ENCODE measurements at places on chromosomes 3 and 15. TPM values are rescaled to one million over a fixed set of nuclear protein-coding genes. Genes with fewer than 3 reads are reported as not detected.

DNA sequence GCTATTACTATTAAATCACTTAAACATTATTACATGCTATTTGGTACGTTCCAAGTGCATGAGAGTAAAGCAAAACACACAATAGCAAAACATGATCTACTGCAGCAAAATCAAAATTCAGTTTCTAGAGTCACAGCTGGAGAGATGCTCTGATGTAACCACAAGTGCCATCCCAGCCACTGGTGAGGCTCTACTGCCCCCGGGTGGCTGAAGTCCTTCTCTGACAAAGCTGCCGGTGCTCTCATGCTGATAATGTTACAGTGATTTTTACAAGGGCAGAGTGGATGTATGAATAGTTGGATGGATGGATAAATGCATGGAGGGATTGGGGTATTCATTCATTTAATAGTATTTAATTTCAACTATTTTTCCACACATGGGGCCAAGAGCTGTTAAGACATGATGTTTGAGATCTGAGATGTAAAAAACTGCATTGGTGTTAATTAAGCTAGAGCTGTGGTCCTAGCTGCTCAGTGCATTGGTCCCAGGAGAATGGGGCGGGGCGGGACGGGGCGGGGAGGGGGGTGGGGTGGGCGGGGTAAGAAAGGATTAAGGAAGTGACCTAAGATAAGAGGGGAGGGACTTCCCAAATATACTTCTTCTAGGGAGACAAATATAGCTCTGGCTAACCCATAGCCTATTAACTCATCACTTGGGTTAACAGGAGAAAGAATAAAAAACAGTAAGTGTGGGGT lies 5.3 kb upstream of the SPESP1 start:
- no peaks in the 10 kb centered on the region for H3K27me3 ChIP-seq
- no peaks in the 10 kb centered on the region for H3K36me3 ChIP-seq
- no peak overlapping the region for H3K4me3 ChIP-seq
- peak; percentile 68 for DNase-seq
- H3K27ac ChIP-seq: no peak overlapping the region
- no peaks in the 10 kb centered on the region for H3K4me1 ChIP-seq

GRCh38 chr3:53680028-53680427 lies 166.2 kb downstream of the CHDH start:
- H3K27ac ChIP-seq: no peak overlapping the region
- H3K36me3 ChIP-seq: no peaks in the 10 kb centered on the region

DNA sequence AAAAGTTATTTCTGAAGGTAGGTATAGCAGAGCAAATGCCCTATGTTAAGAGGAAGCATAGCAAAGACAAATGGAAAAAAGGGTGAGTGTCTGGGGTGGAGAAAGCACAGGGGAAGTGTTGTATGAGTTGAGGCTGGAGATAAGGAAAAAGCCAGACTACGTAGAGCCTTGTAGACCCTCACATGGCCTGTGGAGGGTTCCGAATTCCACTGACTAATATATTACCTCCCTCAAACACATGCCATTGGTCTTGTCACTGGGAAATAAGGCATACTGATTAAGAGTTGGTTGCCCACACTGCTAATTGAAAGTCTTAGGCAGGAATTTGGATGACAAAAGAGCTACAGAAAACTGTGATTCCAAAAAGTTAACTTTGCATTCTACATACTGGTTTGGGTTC lies 65.2 kb downstream of the TRAT1 start:
- H3K27ac ChIP-seq: no peak overlapping the region
- no peaks in the 10 kb centered on the region for H3K27me3 ChIP-seq
- DNase-seq: no peak
- no peaks in the 10 kb centered on the region for H3K4me1 ChIP-seq
- no peak overlapping the region for H3K4me3 ChIP-seq
- H3K36me3 ChIP-seq: no peaks in the 10 kb centered on the region

- no peaks in the 10 kb centered on the region for H3K36me3 ChIP-seq
- no peaks in the 10 kb centered on the region for H3K27me3 ChIP-seq
- no peaks in the 10 kb centered on the region for H3K4me1 ChIP-seq
- no peak overlapping the region for H3K4me3 ChIP-seq
- no peak overlapping the region for H3K27ac ChIP-seq
- DNase-seq: no peak
These were observed 85.2 kb downstream of the KBTBD8 start for GRCh38 chr3:67083277-67083676.

Gene ATP13A5
- total RNA-seq: not detected

DNA sequence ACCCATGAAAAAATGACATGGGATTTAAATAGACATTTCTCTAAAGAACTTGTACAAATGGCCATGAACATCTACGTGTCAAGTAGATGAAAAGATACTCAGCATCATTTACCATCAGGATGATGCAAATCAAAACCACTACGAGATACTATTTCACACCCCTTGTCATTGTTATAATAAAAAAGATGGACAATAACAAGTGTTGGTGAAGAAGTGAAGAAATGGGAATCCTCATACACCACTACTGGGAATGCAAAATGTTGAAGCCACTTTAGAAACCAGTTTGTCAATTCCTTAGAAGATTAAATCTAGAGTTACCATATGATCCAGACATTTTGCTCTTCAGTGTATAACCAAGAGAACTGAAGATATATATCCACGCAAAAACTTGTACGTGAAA lies 57.9 kb downstream of the TIMP4 start:
- no peaks in the 10 kb centered on the region for H3K36me3 ChIP-seq
- DNase-seq: no peak
- H3K4me1 ChIP-seq: no peaks in the 10 kb centered on the region
- H3K27ac ChIP-seq: no peak overlapping the region
- H3K4me3 ChIP-seq: no peak overlapping the region
- H3K27me3 ChIP-seq: no peaks in the 10 kb centered on the region

DNA sequence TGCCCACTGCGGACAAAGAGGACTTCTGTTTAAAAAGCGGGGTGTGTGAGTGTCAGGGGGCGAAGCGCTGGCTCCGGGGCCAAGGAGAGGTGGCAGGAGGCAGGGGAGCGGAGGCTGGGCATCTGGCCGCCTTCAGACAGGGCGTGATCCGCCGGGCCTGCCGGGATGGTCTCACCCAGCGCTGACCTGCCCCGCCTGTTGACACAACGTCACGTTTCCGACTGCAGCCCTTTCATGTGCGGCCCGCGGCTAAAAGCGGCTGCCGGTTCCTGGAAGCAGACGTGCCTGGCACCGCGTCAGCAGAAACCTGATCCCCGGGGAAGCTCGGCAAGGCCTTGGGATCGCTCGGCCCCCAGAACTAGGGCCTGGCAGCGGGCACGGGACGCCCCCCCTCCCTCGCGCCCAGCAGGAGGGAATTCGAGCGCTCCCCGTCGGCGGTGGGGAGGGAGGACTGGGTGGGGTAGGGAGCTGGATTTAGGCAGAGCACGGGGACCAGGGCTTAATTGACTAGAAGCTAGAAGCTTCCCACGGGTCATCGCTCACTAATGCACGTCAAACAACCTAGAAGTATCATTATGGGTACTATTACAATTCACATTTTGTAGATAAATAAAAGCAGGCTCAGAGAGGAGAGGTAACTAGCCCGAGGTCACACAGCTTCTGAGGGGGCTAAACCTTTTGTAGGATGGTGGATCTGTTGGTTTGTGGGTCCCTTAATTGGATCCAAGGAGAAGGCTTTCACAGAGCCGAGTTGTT lies 7.7 kb downstream of the BHLHE40 start:
- H3K4me1 ChIP-seq: peaks cover 56% of the 10 kb centered on the region
- H3K27me3 ChIP-seq: no peaks in the 10 kb centered on the region
- no peaks in the 10 kb centered on the region for H3K36me3 ChIP-seq
- H3K27ac ChIP-seq: peak overlapping the region; percentile 99

Gene CYP1A2
- total RNA-seq: not detected

Gene ADGRG7
- total RNA-seq: 18.3 TPM

- no peak overlapping the region for H3K27ac ChIP-seq
- no peak overlapping the region for H3K4me3 ChIP-seq
- H3K36me3 ChIP-seq: no peaks in the 10 kb centered on the region
- H3K4me1 ChIP-seq: no peaks in the 10 kb centered on the region
- DNase-seq: no peak
These were observed 1105.9 kb downstream of the NAALADL2 start for GRCh38 chr3:175965036-175965435.

- peaks cover 41% of the 10 kb centered on the region for H3K27me3 ChIP-seq
- no peaks in the 10 kb centered on the region for H3K36me3 ChIP-seq
- no peak overlapping the region for H3K4me3 ChIP-seq
- peaks cover 8% of the 10 kb centered on the region for H3K4me1 ChIP-seq
- DNase-seq: no peak
These were observed 248.9 kb downstream of the TJP1 start for GRCh38 chr15:29573197-29573838.

- peaks cover 11% of the 10 kb centered on the region for H3K4me1 ChIP-seq
- H3K36me3 ChIP-seq: no peaks in the 10 kb centered on the region
- no peaks in the 10 kb centered on the region for H3K27me3 ChIP-seq
- H3K4me3 ChIP-seq: no peak overlapping the region
- H3K27ac ChIP-seq: peak overlapping the region; percentile 45
These were observed 40.5 kb upstream of the HES1 start for GRCh38 chr3:194095464-194095863.

GRCh38 chr15:99473981-99474906 lies 91.5 kb upstream of the MEF2A start:
- H3K4me3 ChIP-seq: no peak overlapping the region
- H3K4me1 ChIP-seq: peaks cover 15% of the 10 kb centered on the region
- no peaks in the 10 kb centered on the region for H3K27me3 ChIP-seq

DNA sequence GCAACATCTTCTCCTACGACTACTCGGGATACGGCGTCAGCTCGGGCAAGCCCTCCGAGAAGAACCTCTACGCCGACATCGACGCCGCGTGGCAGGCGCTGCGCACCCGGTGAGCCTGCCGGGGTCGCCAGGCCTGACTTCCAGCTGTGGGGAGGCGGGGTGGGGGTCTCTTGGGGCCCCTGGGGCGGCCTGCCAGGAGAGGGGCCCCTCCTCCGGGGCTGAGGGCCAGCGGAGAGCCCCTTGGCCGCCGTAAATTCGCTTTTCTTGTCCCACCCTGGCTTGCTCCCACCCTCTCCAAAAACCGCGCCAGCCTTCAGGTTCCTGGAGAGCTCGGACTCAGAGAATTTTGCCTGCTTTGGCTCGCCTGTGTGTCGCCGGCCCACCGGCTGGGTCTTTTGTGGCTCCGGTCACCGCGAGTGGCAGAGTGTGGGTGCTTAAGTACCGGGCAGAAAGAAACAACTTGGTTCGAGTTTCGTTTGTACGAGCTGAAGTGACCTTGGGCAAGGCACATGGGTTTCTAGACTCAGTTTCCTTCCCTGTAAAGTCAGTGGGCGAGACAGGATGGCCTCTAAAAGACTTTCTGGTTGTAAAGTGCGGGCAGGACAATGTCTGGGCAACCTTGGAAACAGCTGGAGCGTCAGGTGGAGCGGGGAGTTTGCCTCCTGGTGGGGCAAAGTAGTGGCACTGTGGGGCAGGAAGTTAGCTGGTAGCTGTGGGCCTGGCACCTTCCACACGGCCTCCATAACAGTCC lies 976 bp downstream of the ABHD17C start:
- peaks cover 11% of the 10 kb centered on the region for H3K4me1 ChIP-seq
- peak overlapping the region; percentile 92 for H3K4me3 ChIP-seq
- DNase-seq: peak; percentile 78
- peak overlapping the region; percentile 90 for H3K27ac ChIP-seq
- no peaks in the 10 kb centered on the region for H3K27me3 ChIP-seq
- no peaks in the 10 kb centered on the region for H3K36me3 ChIP-seq

GRCh38 chr3:164723396-164723795 lies 354.9 kb downstream of the SI start:
- no peak overlapping the region for H3K4me3 ChIP-seq
- no peaks in the 10 kb centered on the region for H3K36me3 ChIP-seq
- no peaks in the 10 kb centered on the region for H3K4me1 ChIP-seq
- H3K27ac ChIP-seq: no peak overlapping the region
- no peak for DNase-seq

DNA sequence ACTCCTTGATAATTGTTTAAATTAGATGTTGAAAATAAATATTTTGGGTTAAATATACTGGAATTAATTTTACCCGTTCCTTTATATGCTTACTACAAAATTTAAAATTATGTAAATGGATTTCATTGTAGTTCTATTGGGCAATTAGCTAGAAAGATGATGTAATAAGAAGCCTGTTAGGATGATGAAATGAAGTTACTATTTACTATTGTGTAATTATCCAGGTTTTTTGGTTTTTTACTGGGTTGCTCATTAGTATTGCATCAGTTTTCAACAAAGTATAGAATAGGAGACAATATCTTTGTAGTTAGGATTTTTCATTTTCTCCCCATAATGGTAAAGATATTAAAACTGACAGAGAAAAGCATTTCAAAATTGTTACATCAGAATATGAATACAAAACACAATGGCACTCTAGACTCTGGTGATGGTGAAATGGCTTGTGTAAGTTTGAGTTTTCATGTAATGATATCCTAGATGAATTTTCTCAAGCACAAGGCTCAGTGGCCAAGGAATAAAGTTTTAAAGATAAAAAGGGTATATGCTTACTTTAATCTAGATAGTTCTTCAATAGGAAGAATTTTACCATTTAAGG lies 222.0 kb downstream of the P3H2 start:
- H3K36me3 ChIP-seq: no peaks in the 10 kb centered on the region
- H3K4me3 ChIP-seq: no peak overlapping the region
- DNase-seq: no peak
- peaks cover 3% of the 10 kb centered on the region for H3K4me1 ChIP-seq

DNA sequence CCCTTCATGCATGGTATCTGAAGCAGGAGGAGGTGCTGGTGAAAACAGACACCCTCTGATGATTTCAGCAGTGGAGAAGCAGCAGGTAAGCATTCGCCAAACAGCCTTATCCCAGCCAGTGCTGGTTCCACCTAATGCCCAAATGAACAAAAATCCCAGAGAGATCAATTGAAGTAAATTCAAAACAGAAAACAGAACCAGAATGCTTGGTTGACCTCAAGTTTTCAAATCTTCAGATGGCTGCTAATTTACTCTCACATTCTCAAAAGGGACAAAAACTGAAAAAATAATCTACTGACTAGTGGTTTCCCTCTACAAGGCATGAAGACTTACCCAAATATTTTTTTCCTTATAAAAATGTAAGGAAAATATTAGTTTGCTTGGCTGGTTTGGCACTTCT lies 87.0 kb upstream of the MYO5C start:
- no peak overlapping the region for H3K4me3 ChIP-seq
- no peak overlapping the region for H3K27ac ChIP-seq

GRCh38 chr3:144774897-144775296 lies 803.3 kb downstream of the DIPK2A start:
- no peak overlapping the region for H3K4me3 ChIP-seq
- no peaks in the 10 kb centered on the region for H3K36me3 ChIP-seq
- DNase-seq: no peak
- no peak overlapping the region for H3K27ac ChIP-seq

DNA sequence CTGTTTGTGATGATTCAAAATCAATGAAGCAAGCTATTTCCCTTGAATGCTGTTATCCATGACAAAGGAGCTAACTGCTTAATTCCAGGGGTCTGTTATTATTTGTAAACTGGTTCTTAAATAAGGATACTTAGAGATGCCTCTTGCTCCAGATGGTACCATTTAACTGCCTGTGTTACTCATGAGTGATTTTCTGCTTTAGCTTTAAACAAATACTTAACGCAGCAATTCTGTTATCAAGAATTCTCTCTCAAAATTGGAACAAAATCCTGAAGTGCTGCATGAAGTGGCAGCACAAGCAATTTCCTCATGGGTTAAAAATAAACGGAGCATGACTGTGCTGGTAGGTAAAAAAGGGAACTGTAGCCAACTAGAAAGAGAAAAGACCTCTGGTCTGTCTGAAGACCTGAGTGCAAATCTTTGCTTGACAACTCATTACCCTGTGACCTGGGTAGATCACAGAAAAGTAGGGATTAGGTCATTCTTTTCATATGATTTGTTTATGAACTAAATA lies 62.5 kb upstream of the GBE1 start:
- no peak for DNase-seq
- H3K27ac ChIP-seq: no peak overlapping the region
- no peak overlapping the region for H3K4me3 ChIP-seq

Gene CACNA2D3
- 2.2 TPM for total RNA-seq

Data from transverse colon (tissue), 4 donors.